ENCODE measurements at places on chromosomes 12 and 14.

DNA sequence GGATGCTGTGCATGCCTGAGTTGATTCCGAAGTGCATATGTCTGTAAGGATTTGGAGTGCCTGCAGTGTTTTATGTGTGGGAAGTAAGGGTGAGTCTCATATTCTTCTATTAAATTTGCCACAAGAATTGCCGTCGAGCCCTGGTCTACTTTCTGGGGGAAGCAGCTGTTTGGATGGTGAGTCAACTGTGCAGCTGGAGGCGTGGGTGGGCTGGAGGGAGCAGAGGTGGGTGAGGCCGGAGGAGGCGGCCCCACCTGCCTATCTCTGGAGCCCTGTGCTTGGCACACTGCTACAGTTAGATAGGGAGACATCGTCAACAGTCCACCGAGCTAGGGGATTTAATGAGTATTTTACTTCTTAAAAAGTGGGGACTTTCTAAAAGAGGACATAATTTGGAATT, 9.7 kb downstream of the GLRX5 start:
- no peak for DNase-seq

DNA sequence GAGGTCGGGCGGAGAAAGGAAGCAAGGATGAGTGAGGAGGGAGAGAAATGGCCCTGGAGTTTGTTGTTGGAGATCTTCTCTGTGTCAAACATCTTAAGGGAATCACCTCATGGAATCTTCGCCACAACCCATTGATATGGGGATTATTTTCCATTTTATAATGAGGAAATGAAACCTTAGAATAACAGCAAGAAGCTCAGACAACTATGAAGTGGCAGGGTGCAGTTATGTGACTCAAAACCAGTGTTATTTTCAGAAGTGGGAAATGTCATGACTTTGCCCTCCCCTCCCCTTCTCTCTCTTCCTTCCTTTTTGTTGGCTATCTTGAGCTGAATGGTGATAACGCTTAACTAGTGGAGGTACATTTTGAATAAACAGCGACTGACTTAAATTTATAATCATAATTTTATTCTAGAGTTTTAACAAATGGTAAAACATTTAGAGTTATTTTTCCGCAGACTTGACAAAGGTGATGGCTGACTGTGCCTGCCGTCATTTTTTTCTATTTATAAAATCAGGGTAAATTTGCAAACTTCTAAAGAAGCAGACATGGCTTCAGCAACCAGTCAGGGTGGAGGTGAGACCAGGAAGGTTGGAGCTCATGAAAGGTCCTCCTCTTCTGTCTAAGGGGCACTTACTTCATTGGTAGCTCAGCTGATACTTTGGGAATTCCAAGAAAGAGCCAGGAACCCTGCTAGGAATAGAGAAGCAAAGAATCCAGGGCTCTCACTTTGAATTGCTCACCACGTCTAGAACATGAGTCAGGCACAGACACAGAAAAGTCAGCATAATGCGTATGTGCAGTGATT, 232.4 kb downstream of the RGS6 start:
- DNase-seq: no peak

DNA sequence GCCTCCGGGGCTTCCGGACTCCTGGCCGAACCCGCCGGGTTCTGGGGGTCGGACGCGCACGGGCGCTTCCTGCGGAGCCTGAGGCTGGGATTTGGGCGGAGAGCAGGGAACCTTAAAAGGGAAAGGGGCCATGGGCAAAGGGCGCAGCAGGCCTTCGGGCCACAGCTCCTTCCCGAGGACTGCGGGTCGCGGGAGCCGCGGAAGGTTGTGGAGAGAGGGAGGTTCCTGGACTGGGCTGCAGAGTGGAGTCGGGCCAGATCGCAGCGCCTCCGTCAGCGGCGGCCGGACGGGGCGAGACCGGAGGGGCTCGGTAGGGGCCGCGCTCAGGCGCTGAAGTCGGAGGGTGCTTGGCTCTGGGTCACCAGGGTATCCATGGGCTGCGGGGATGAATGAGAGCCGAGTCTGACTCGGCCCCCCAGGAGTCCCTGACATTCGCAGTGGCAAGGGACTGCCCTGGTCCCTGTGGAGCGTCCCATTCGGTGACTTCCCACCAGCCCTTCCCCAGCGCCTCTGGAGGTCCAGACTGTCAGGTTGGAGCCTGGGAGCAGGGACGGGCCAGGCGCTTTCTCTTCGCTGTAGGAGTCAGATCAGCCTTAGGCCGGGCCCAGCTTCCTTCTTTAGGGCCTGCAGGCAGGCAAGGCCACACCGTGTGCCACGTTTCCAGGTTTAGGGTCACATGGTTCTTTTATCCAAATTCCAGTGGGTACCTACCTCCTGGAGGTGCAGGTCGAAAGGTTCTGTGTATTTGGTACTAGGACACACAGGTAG, 938 bp upstream of the SLC25A29 start:
- DNase-seq: peak; percentile 62

DNA sequence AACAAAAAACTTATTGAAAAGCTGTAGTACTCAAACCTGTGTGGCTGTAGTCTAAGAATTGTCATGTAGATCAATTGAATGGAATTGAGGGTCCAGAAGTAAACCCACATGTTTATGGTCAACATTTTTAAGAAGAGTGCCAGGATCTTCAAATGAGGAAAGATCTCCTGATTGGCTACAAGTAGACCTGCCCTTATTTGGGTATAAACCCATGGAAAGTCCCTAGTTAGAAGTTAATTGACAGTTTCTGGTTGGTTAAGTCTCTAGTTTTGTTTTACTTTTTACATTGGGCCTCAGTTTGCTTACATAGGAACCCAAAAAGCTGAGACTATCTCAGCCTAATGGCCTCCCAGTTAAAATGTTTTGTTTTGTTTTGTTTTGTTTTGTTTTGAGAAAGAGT, 91.9 kb upstream of the RESF1 start:
- no peak for DNase-seq

- no peak for DNase-seq
These were observed 478.9 kb upstream of the MGAT4C start for GRCh38 chr12:86735072-86735471.

- no peak for DNase-seq
These were observed 39.1 kb downstream of the NT5DC3 start for GRCh38 chr12:103801709-103802585.

DNA sequence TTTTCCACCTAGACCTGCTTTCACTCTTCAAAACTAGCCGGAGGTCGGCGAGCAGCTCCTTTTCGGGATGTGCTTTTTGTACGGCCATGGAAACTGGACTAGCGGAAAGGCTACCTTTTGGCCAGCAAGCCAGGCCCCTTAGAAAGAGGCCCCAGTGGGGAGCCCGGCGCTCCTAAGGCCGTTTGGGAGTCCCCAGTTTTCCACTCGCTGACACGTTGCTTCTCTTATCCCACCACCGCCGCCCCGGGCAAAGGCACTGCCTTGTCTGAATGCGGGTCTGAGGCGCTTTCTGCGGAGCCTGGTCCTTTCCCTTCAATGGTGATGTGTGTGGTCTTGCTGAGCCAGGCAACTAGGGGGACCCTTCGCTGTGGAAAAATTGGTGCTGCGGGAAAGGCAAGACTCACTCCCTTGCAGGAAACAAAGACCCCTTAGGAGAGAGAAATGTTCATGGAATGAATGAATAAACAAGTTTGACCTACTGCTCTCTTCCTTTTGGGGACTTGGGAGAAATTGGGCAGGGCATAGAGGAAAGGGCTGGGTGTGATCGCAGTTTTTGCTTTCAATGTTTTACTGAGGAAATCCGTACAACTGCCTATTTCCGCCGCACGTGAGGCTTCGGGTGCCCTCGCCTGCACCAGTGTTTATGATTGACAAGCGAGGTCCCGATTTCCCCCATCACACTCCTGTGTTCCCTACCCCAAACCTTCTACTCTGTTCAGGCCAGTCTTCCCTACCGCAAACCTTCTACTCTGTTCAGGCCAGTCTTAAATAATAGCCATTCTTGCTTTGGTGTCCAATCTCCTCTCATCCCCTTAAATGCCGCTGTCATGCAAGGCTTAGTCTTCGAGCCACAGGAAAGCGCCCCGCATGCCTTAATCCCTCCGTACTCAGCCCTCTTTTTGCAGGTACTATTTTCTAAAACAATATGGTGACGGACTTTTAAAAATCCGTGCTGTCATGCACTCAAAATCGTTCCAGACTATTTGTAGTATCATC, 1.0 kb upstream of the SLC38A2 start:
- DNase-seq: peak; percentile 89

DNA sequence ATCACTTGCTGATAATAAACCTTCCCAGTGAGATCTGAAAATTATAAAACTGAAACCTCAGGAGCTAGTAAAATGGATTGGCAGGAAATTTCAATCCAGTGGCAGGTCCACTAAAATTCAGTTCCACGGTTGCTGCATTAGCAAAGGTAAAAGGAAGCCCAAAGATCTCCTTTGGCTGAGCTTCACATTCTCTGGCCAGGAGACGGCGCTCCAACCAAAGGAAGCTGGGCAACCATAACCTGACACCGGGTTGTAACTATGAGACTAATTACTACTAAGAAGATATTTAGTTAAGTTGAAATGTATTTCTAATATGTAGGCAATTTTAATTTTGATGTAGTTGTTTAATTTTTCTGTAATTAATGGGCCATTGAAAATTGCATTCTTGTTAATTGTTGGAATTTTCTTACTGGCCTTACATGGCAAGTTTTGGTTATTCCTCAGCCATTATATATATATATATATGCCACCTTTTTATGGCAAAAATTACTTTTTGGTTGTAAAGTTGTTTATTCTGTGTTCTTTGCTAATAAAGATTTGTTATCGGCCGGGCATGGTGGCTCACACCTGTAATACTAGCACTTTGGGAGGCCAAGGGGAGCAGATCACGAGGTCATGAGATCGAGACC, 17.0 kb downstream of the OR8S1 start:
- DNase-seq: peak; percentile 88

DNA sequence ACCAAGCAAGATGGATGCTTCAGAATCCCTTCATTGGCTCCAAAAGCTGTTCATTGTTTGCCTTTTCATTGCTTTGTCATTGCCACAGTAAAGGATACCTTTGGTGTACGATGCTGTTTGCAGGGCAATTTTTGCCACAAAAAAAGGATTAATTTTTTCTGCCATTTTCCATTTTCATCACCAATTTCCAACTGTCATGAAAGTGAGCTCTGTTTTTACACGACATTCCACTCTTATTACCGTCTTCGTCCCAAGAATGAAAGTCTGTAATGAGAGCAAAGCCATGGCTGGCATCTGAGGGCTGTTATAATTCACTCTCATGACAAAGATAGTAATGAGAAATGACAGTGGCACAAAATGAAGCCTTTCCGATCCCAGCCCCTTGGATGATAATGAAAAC, 272.7 kb upstream of the DCN start:
- no peak for DNase-seq

GRCh38 chr12:113889076-113889475, 77.0 kb downstream of the RBM19 start:
- DNase-seq: no peak

DNA sequence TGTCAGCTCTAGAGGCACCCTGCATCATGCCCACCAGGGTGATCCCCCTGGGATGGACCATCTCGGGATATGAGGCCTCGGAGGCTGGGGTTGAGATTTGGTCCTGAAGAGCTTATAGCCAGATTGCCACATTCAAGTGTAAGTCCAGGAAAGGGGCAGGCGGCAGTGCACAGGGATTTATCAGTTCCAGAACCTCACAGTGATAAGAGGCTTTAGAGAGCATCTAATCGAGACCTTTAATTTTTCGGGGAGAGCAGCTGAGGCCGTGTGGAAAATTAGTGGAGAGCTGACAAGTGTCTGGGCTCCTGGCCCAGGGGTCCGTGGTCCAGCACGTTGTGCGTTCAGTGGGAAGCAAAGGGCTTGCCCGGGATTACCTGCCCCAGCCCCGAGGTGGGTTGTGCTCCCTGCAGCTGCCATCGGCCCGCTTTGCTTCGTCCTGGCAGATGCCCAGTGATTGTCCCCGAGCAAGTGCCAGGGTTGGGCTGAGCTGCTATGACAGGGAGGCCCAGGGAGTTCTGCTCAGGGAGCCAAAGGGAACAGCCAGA, 52.1 kb downstream of the C14orf132 start:
- DNase-seq: peak; percentile 42

DNA sequence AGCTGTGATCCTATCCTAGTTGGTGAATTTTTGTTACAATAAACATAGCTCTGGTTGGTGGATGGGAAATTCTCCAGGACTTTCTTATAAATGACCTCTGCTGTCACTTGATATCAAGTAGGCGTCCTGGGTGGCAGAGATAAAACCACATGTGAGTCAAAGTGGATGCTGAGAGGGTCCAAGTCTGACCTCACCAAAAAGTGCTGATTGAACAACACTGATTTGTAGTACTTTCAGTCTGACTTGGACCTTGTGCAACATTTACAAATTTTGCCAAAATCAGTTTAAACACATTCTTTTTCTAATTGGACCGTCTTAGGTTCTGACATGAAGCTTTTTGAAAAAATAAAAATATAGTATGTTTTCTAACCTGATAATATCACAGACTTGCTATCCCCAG, 585.6 kb downstream of the GALC start:
- no peak for DNase-seq

GRCh38 chr12:26845984-26846383, 13.0 kb upstream of the ITPR2 start:
- no peak for DNase-seq

- no peak for DNase-seq
These were observed 16.0 kb upstream of the SLC38A2 start for GRCh38 chr12:46388427-46389021.

DNA sequence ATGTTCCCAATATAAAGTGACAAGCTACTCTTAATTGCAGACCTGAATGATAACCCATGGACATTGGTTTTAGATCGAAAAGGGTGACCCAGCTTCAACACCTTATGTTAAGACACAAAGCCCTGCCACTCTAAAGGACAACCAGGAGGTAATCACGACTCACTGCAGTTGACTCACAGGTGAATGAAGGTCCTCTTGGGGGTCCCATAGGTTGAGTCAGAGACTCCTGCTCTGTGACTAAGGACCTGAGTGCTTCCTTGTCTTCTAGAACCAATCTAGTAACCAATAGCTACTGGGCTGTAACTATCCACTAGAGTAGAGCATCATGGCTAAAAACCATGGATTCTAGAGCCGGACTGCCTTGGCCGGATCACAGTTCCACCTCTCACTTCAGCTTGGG, 73.8 kb downstream of the KCNK10 start:
- no peak for DNase-seq

DNA sequence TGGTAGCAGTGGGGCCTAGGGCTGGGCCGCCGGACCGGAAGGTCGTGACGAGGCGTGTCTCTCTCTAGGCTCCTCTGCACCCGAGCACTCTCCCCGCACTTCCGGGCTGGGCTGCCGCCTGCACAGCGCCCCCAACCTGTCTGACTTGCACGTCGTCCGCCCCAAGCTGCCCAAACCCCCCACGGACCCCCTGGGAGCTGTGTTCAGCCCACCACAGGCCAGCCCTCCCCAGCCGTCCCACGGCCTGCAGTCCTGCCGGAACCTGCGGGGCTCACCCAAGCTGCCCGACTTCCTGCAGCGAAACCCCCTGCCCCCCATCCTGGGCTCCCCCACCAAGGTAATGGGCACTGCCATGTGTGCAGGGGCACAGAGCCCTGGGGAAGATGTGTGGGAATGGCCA, 13.3 kb upstream of the PUS1 start:
- no peak for DNase-seq

DNA sequence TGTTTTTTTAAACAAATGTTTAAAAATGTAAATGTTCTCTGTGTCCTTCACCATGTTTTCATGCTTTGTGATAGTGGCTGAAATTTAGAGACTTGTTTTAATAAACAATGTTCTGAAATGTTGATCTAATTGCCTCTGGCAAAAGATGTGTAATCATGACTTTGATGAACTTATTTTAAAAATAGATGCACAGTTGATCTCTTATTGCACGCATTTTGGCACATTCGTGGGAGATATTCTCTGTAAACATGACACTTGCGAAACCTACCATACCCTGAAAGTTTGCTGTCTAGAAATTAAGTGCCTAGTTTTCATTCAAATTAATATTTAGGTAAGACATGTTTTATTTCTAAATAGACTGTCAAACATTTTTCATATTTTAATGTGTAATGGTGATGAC, 119.7 kb upstream of the DNM1L start:
- no peak for DNase-seq

- DNase-seq: no peak
These were observed 39.3 kb downstream of the NGB start for GRCh38 chr14:77231721-77232120.

All from DMS53 (cell line).